ENCODE measurements at places on chromosomes 12 and 14. TPM values are rescaled to one million over a fixed set of nuclear protein-coding genes. Genes with fewer than 3 reads are reported as not detected.

The BMP4 gene
- total RNA-seq, result 2.7 TPM

The CORO1C gene
- 164 TPM for total RNA-seq

The ABCD4 gene
- total RNA-seq, result 61.1 TPM

The OR4K14 gene
- total RNA-seq, result not detected

The MANSC4 gene
- not detected for total RNA-seq

The IFNG-AS1 gene
- total RNA-seq, result not detected

The HOXC6 gene
- 1.8 TPM for total RNA-seq

The SLC25A47 gene
- not detected for total RNA-seq

The VPS37B gene
- total RNA-seq, result 83.9 TPM

The SLC6A15 gene
- 14.9 TPM for total RNA-seq
